ENCODE measurements at places on chromosomes 2 and 18. TPM values are rescaled to one million over a fixed set of nuclear protein-coding genes. Genes with fewer than 3 reads are reported as not detected.

DNA sequence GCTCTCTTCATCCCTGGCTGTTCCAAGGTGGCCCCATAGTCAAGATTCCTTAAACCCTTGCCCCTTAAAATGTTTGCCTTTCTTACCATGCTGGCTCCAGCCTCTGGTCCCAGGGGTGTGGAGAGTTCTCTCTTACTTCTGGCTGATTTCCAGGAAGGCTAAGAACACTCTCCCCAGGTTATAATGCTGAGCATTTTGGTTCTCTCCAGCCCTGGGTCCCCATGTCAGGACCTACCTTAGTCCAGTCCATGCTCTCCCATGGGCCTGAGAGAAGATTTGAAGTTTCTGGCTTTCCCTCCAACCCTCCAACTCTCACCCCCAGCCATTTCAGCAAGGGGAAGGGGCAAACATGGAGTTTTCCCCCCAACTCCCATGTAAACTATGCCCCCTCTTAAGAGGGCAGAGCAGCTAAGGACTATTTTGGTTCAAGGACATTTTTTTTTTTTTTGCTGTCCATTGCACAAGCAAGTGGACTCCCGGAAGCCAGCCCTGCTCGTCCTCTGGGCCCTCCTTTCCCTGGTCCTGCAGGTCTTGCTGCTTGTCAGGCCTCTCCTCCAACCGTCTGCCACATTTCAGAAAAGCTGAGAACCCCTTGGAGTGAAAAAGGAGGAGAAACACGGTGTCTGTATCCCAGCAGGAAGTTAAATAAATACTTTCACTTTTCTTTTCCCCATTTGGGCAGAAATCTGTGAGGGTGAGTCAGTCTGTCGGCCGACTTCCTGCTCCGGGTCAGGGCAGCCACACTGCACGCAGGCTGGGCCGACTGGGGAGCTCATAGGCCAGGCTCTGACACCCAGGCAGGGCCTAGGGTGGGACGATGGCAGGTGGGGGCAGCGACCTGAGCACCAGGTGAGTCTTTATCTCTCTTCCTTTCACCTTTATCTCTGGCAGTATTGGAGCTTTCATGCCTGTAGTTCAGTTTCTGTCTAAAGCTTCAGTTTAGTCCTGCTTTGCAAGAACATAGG is at the start of gene SP140L:
TSS of gene SP140L (plus strand) at position 741 of the 965 bp plus-strand sequence. CDS start at position 818, 77 bp downstream.
- peak; percentile 71 for DNase-seq
- H3K4me1 ChIP-seq = peaks cover 44% of the 10 kb centered on the region
- H3K27me3 ChIP-seq = no peaks in the 10 kb centered on the region
- peak within 1 kb of the TSS; percentile 83 for H3K27ac ChIP-seq
- no peaks in the 10 kb centered on the region for H3K36me3 ChIP-seq

- DNase-seq = no peak
- no peaks in the 10 kb centered on the region for H3K36me3 ChIP-seq
- H3K27me3 ChIP-seq = no peaks in the 10 kb centered on the region
- H3K27ac ChIP-seq = no peak overlapping the region
Observed at GRCh38 chr18:37332628-37333420, 232.8 kb downstream of the CELF4 start.

DNA sequence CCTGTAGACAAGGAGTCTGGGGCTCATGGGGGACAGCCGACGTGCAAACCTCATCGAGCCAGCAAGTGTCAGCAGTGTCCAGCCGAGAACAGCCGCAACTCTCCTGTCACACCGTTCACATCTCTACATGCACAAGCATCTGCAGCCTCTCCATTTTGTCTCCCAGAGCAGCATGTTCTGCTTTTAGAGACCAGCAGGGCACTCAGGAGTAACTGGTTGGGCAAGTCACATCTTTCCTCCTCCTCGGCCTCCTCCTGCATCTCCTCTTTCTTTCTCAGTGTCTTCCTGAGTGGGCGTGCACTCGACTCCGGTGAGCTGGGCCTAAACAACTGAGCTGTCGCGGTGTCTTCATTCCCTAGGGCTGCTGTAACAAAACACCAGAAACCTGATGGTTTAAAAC is 249.9 kb downstream of the SH3BP4 start:
- no peak for DNase-seq
- no peak overlapping the region for H3K4me3 ChIP-seq
- no peaks in the 10 kb centered on the region for H3K4me1 ChIP-seq
- peaks cover 5% of the 10 kb centered on the region for H3K27me3 ChIP-seq
- H3K27ac ChIP-seq = no peak overlapping the region

DNA sequence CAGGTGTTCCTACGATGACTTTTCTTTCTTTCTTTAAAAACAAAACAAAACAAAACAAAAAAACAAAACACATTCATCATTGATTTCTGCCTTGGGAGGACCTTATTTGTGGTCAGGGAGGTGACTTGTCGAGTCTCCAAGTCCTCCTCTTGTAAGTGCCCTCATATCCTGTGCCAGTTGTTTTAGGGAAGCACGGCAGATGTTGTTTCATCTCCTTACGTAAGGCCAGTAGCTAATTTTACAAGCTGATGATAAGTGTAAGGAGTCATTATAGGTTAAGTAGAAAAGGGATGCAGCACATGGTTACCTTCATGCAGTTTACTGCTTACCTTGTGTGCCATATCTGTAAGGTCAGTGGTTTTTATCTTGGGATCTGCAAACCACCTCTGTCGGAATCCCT is 52.2 kb downstream of the MRPS9 start:
- H3K4me1 ChIP-seq = no peaks in the 10 kb centered on the region
- H3K27me3 ChIP-seq = no peaks in the 10 kb centered on the region
- peaks cover 7% of the 10 kb centered on the region for H3K36me3 ChIP-seq

DNA sequence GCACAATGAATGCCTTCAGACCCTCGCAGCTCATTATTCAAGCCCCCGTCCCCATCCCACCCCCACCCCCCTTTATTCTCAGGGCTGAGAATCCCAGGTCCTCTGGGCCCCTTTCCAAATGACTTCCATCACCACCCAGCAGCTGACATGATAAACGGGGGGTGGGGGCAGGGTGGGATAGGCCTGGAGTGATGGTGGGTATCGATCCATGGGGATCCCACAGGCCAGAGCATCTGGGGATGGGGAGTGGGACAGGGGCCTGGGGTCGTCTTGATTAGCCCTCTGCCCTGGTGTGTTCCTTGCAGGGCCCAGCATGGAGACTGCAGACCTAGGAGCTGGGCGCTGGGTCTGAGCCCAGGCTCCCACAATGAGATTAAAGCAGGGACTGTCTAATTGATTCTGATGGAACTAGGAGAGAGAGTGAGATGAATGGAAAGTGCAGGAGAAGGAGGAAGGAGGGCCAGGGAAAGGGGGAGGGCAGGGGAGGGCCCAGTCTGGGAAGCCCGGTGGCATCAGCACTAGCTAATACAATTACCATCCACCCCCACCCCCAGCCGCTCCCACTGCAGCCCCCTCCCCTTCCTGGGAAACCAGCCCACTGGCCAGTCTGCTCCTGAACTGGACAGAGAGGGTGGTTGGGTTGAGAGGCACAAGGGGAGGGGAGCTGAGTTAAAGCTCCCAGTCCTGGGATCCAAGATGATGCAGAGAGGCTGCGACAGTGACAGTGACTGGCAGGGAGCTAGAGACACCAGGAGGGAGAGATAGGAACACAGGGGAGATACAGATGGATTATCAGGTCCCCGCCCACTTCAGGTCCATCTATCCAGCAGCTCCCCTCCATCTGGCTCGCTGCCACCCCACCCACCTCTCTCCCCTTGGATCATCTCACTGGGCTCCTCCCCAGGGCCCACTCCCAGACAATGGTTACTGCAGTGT is 13.1 kb upstream of the TNS1 start:
- peaks cover 12% of the 10 kb centered on the region for H3K27me3 ChIP-seq
- H3K4me1 ChIP-seq = peaks cover 2% of the 10 kb centered on the region
- H3K27ac ChIP-seq = no peak overlapping the region
- no peak overlapping the region for H3K4me3 ChIP-seq
- no peak for DNase-seq

DNA sequence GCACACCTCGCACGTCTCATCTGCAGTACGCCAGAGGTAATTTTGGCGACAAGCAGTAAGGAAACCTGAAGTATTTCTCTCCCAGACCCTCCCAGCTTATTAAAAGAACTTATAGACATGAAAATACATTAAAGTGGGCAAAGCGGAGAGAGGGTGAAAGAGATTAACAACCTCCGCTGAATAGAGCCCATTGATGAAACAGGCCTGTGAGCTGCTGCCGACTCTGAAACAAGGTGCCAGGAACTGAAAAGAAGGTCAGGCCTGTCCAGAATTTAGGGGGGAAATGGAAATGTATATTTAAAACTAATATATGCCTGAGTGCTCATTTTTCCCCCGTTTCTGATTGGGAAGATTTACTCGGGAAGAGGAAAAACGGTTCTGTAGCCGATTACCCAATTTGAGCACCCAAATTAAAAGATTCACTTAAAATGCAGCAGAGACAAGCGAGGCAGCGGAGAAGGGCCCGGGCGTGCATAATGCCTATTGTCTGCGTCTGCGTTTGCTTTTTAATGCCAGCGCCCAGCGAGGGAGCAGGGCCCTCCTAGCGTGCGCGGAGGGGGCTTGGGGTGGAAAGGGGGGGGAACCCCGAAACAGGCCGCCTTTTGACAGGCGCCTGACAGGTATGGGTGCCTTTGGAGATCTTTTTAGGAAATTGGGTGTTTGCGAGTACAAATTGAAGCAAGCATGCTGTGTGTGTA is 316.2 kb downstream of the GBX2 start:
- H3K27me3 ChIP-seq = no peaks in the 10 kb centered on the region
- no peak overlapping the region for H3K4me3 ChIP-seq
- H3K36me3 ChIP-seq = no peaks in the 10 kb centered on the region
- H3K4me1 ChIP-seq = no peaks in the 10 kb centered on the region
- no peak overlapping the region for H3K27ac ChIP-seq
- no peak for DNase-seq

Gene ATL2
- 61.5 TPM for total RNA-seq

Gene ABCG5
- total RNA-seq = not detected
